ENCODE measurements at places on chromosomes 12 and 14. TPM values are rescaled to one million over a fixed set of nuclear protein-coding genes. Genes with fewer than 3 reads are reported as not detected.
A peak's percentile ranks its signal among the peaks of the same experiment; 100 is the strongest.

DNA sequence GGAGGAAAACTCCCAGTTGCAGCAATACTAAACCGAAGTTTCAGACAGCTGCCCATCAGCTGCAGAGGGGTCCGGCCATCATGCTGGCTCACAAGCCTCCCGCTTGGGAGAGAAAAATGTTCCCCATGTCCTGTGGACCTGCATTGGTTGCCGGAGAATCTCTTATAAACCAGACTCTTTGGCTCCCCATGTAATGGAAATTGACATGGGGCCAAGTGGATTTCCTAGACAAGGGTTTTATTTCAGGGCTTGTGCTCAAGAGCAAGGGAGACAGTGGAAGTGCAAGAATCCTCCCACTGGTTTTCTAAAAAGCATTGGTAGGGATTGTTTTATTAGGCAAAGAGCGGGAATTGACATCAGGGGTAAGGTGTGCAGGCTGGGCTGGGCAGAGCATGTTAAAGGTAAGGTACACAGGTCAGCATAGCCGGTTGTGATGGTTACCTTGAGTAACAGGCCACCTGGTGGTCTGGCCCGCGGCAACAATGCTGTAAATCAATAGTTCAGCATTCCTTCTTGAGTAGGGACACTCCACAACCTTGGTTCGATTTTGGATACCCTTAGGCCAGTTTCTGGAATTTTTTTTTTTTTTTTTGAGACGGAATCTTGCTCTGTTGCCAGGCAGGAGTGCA is 135.4 kb downstream of the UNC79 start:
- no peak for DNase-seq

- peak; percentile 14 for DNase-seq
Measured at GRCh38 chr12:65695113-65695865, 129.0 kb upstream of the HMGA2 start.

DNA sequence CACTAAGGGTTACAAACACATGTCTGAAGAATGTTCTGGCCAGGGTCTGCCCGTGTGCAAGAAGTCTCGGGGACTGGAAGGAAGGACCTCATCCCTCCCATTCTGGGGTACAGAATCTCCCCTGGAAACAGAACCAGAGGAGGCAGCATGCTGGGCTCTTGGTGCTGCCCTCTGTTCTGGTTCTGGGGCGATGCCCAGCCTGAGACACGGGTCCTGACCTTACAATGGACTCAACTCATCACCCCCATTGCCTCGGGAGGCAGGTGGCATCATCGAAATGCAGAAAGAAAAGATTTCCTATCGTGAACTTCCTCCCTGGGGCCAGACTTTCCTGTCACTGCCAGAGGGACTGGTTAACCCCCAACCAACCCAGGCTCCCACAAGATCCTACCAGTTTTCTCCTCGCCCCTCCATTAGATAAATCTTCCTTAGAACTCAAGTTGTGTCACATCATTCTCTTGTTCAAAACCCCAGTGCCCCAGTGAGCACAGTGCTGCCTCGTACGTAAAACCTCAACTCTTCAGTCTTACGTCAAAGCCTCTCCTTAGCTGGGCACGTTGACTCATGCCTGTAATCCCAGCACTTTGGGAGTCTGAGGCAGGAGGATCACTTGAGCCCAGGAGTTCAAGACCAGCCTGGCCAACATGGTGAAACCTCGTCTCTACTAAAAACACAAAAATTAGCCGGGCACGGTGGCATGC is 52.1 kb downstream of the PSMA6 start:
- peak; percentile 35 for DNase-seq

DNA sequence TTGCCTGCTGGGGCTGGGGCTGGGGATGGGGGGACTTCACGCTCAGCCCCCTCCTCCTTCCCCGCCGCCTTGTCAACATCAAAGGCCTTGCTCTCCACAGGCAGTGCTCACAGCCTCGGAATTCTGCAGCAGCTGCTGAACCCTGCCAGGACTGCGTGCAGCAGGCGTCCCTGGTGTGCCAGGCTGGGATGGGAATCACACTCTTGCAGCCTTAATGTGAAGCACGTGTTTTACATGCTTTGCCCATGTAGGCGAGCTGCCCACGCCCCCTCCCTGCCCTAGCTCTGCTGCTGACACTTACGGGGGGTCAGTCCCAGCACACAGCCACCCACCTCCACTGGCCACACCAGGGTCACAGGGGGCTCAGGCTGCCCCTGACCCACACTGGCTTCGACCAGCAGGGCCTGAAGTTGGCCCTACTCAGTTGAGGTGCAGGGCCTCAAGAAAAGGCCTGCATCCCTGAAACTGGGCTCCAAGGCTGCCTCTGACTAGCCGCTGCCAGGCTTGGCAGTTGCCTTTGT is 276.2 kb upstream of the RTL1 start:
- DNase-seq: no peak

DNA sequence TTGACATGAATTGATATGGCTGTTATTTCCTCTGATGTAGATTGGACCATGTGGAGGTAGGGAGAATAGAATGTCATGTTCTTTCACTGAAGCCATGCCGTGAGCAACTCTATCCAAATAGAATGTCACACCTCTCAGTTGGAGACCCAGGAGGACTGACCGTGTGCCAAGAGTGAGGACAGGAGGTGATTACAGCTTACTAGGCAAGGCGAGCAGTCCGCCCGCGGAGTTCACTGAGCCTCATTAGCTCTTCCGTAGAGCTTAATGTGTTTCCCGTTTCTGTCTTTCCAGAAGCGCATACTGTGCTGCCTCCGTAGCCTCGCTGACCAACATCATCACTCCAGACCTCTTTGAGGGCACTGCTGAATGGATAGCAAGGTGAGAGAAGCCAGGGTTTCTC is 45.6 kb downstream of the FNTB start:
- peak; percentile 90 for DNase-seq

DNA sequence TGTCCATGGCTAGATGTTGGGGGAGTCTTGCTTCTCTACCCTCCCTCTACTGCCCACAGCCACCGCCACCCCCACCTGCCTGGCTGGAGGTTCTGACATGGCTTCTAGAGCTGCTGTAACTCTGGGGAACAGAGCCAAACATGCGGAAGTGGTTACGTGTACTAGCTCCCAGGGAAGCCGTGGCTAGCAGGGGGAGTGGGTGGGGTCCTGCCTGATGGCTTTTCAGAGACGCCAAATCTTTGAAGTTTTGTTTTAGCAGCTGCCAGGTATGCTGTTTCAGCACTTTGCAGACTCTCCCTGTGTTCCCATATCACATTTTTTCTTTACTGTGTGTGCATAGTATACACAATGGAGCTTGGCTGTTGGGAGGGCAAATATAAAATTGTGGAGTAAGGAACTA is 150.3 kb downstream of the TGFB3 start:
- peak; percentile 56 for DNase-seq

DNA sequence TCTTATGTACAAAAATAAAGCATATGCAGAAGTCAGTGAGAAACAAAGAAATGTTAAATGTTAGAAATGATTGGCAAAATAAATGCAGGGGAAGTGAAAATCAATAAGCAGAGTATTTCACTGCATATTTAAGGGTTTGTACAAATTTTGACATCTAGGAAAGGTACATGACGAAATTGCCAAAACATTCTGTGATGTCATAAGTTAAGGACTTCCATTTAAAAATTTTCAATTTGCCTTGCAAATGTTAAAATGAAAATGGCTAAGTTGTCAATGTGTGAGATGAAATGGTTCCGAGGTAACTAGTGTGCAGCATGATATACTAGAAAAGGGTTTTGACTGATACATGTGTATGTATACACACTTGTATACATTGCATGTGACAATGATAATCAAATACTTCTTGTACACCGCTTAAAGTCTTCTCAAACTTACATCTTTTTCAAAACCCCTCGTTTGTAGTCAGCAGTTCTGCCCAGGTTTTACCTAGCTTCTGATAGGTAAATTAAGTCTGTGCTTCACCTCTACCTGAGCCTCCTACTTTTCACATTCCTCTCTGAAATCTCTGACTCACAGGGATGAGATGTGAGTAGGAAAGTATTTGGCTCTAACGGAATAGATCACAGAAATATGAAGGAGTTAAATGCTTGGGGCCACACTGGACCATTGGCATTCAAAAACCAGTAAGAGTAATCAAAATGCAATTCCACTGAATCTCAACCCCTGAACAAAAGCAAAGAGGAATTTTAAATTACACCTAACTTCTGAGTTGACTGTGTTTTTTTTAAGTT is 442.4 kb upstream of the FOXG1 start:
- no peak for DNase-seq

DNA sequence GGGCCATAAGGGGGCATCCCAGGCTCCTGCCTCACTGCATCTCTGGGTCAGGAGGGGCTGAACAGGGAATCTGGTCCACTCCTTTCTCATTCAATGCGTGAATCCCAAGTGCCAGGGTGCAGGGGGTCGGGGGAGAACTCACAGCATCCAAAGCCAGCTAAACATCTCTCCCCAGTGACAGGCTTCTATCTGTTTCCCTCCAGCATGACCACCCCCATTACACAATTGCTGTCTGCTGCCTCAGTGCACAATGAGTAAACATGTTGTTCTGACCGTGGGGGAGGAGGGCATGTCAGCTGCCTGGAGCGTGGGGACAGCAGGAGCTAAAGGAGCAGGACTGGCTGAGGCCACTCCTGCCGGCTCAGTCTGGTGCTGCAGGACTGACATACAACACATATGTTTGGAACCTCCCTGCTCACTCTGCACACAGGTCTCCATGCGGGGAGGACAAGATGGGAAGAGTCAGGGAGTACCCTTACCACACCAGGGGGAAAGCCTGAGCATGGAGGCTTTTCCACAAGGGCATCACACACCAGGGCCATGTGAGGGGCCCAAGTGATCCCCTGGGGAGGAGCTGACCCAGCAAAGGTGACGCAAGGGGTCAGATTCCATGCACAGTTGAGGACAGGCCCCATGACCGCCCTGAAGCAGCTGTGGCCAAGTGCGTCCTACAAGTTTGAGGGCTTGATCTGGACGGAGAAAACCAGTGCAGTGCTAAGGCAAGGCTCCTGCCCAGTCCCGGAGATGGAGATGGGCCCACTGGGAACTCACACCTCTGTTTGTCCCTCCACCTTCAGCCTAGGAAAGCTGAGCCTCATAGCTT is 1.4 kb downstream of the TNS2 start:
- DNase-seq: peak; percentile 84

DNA sequence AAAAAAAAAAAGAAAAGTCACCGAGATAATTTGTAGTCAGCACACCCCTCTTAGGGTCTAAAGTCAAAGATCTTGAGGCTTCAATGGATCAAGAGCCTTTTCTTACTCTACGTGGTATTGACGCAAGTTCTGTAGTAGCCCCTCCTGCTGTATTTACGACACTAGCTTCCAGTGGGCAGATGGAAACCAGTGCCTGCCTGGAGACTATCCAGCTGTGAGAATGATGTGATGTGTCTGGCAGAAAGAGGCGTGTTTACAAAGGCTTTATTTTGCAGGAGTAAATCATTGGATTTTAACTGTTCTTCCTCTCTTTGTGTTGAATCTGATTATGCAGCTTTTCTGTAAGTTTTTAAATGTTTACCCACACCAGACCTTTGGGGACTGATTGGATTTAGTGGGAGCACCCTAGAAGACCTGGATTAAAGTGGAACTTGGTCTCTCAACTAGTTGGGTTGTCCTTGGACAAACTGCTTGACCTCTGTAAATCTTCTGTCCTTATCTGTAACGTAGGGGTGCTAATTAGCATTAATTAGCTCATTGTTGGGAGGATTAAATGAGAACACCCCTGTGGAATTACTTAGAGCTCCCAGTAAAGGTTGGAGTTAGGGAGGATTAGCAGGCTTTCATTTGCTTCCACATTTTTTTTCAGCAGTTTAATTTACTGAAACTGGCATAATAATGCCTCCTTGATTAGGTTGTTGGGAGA is 72.4 kb downstream of the RASSF3 start:
- DNase-seq: no peak

- no peak for DNase-seq
Measured at GRCh38 chr14:65210118-65210821, 108.0 kb upstream of the MAX start.

- DNase-seq: no peak
Measured at GRCh38 chr12:107440606-107441005, 245.0 kb upstream of the PWP1 start.

- DNase-seq: no peak
Measured at GRCh38 chr12:95583933-95584332, 32.7 kb upstream of the USP44 start.

GRCh38 chr12:121448771-121449315 is 48.9 kb downstream of the RNF34 start:
- DNase-seq: no peak

DNA sequence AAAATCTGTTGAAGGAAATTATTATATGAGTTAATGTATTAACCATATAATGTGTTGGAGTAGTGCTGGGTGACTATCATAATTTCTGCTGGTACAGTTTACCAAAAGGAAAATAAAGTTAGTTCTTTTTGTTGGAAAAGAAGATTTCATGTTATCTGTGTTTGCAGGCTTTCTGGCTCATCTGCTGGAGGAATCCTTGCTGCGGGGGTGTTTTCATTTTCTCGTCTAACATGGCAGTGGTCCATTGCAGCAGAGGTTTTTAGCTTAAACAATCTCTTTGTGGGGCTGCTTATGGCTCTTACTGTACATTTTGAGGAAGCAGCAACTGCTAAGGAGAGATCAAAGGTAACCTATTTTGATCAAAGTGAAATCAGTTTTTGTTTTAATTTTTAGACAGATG is 24.1 kb downstream of the TMEM260 start:
- DNase-seq: no peak

DNA sequence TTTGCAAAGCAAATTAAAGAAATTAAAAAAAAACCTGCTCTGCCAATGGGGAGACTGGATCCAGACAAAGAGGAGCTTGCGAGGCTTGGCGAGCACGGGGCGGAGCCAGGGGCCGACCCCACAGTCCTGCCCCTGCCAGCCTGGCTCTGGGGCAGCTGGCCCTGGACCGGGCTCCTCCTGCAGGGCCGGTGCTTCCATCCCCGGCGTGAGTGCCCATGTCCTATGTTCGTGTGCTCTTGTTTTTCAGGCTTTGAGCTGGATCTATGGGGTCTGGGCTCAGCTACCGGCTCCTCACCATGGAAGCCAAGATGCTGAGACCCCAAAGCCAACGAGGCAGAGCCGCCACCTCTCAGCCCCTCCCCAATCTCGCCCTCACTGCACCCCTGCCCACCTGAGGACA is 176.8 kb downstream of the KIF26A start:
- no peak for DNase-seq

DNA sequence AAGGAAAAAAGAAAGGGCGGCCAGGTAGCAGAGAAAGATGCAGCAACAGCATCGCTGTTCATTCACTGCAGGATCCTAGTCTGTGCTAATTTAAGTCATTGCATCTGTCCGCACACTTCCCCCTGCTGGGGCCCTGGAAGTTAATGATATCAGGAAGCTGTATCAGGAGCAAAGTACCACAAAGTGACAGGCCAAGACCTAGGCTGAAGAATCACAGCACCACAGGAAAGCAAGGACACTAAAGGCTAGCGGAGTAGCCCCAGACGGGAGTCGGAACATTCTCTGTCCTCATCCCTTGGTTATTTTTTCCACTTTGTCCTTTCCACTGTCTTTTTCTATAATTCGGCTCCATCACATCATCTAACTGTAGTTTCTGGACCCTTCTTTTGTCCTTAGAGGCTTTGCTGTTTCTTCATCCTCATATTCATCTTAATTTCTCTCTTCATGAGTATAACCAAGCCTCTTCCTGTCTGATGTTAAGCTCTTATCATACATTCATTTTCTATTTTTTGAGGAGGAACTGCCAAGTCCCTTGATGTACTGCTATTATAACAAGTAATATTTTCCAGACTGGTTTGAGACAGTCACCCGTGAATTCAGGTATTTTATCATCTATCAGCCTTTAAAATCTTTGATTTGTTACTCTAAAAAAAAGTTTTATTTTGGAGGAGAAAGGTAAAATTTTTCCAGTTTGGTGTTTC is 28.3 kb downstream of the DUSP16 start:
- no peak for DNase-seq

- DNase-seq: no peak
Measured at GRCh38 chr12:89662623-89663022, 46.0 kb downstream of the ATP2B1 start.

KCNC2 gene
- polyA plus RNA-seq: not detected

HSPB8 gene
- 398 TPM for polyA plus RNA-seq

CLEC14A gene
- polyA plus RNA-seq: 22.7 TPM

Measured in psoas muscle (tissue), 8 donors.